ENCODE measurements at places on chromosomes 3 and 15.

- DNase-seq, result no peak
Measured at GRCh38 chr3:36969540-36970432, 23.1 kb downstream of the EPM2AIP1 start.

GRCh38 chr3:141500397-141500796, 13.6 kb downstream of the RASA2 start:
- no peak for DNase-seq

DNA sequence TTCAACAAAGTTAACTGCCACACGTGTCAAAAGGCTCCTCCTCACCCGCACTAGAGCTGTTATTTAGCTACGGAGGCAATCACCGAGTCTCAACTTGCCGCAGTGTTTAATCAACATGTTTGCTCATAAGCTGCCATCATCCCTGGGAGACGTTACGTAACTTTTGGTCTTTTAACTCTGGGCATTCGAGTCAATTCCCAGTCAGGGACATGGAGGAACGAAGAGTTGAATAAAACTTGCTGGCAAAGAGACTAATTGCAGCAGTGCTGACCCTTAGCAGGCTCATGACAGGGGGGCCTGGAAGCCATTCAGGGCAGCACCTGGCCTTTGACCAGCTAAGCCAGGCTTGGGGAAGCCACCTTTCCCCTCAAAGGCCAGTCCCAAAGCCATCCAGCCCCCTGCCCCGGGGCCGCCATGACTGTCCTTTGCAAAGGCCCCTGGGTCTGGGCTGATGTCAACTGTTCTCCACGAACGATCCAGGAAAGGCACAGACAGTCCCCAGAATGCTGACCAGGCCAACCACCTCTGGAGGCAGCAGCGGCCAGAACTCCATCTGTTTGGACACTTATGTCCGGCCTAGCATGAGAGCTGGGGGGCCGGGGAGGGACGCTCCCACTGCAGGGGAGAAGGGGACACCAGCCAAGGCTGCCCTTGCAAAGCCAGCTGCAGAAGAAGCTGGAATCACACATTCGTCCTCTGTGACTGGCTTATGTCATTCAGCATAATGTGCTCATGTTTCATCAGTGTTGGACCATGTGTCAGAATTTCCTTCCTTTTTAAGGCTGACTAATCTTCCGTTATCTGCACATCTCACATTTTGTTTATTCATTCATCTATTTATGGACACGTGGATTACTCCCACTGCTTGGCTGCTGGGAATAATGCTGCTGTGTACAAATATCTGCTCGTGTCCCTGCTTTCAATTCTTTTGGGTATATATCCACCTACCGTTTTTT, 43.7 kb downstream of the PCSK6 start:
- DNase-seq, result no peak

- no peak for DNase-seq
Measured at GRCh38 chr15:22872936-22873701, 34.7 kb downstream of the NIPA2 start.

DNA sequence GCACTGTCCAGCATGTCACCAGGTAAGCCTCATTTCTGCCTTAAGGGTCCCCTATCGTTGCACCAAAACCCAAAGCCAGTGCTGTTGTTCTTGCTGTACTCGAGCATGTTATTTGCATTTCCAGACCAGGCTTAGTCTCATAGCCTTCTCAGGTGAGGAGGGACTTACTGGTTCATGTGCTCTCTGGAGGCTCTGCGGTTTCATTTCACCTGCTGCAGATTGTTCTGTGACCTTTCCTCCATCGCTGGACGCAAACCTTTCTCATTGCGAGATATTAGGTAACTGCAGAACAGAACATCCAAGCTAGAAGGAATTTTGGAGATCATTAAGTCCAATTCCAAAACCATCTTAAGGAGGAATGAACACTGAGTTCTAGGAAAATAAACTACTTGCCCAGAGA, 187.3 kb upstream of the BCL6 start:
- no peak for DNase-seq

DNA sequence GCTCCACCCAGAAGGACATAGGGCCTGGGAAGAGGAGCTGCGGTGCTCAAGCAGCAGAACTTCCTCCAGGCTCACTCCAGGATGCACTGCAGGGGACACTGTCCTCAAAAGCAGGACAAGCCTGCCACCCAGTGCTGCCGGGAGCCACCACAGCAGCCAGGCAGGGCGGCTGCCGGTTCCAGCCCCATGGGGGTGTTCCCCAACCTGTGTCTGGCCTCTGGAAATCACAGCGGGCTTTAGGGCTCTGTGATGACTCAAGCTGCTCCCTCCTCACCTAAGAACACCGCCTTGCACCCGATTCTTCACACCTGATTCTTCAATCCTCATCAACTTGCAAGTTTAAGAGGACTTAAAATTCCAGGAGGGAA, 71.9 kb upstream of the SLC6A11 start:
- no peak for DNase-seq

GRCh38 chr3:42685891-42686820, 819 bp downstream of the KLHL40 start:
- no peak for DNase-seq

Measured in activated CD4-positive, CD25-positive, alpha-beta regulatory T cell treated with anti-CD3 and anti-CD28 coated beads, Interleukin-2, amount 50 U/mL, for 16 hours (primary cell).